Transverse colon (tissue), 4 donors: ENCODE measurements at places on chromosomes 16 and 17. TPM values are rescaled to one million over a fixed set of nuclear protein-coding genes. Genes with fewer than 3 reads are reported as not detected.
A peak's percentile ranks its signal among the peaks of the same experiment; 100 is the strongest.

The RDM1 gene
- 39.2 TPM for total RNA-seq

The OR2C1 gene
- not detected for total RNA-seq

DNA sequence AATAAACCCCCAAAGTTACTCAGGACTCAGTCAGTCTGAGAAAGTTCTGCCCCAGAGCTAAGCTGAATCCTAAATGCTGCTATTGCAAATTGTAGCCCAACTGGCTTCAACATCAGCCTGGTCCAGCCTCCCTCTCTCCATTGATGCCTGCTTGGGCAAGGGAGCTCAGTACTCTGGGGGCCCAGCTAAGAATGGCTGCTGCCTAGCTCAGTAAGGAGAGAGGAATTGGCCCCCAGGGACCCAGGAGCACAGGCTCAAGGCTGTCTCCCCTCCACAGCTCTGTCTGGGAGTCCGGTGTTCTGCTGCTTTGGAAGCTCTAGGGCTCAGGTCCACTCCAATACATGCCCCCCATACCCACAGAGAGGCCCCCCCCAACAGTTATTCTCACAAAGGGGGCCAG lies 1.6 kb downstream of the UNC119 start:
- no peaks in the 10 kb centered on the region for H3K36me3 ChIP-seq
- no peak for DNase-seq
- H3K27me3 ChIP-seq, result no peaks in the 10 kb centered on the region
- peaks cover 6% of the 10 kb centered on the region for H3K4me1 ChIP-seq

GRCh38 chr16:50121278-50121677 lies 31.8 kb upstream of the TENT4B start:
- no peaks in the 10 kb centered on the region for H3K27me3 ChIP-seq
- no peaks in the 10 kb centered on the region for H3K36me3 ChIP-seq
- H3K4me3 ChIP-seq, result no peak overlapping the region
- H3K4me1 ChIP-seq, result no peaks in the 10 kb centered on the region
- DNase-seq, result no peak
- no peak overlapping the region for H3K27ac ChIP-seq

GRCh38 chr16:82609140-82609539 lies 17.6 kb upstream of the CDH13 start:
- no peak for DNase-seq
- H3K4me1 ChIP-seq, result no peaks in the 10 kb centered on the region
- no peaks in the 10 kb centered on the region for H3K27me3 ChIP-seq
- H3K27ac ChIP-seq, result no peak overlapping the region

DNA sequence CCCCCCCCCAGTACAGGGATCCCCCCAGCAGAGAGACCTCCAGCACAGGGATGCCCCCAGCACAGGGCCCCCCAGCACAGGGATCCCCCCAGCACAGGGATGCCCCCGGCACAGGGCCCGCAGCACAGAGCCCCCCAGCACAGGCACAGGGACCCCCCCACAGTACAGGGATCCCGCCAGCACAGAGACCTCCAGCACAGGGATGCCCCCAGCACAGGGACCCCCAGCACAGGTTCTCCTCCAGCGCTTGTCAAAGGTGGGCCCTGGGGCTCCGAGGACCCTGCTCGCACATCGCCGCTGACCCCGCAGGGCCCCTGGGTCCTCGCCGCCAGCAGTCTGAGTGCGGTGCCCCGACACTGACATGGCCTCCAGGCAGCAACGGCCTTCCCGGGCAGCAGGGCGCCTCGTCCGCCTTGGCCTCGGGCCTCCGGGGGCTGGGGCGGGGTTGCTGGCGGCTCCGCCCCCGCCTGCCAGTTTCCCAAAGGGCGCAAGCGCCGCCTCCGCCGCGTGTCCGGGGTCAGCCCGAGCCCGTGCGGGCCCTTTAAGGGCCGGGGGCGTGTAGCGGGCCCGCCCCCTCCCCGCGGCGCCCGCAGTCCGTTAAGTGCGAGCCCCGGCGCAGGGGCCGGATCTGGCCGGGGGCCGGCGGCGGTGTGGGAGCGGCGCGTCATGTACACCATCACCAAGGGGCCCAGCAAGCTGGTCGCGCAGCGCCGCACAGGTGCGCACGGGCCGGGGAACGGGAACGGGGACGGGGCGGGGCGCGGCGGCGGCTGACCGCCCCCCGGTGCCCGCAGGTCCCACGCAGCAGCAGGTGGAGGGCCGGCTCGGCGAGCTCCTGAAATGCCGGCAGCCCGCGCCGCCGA lies at the start of gene MCRIP2:
TSS of gene MCRIP2 (plus strand) at position 503 of the 863 bp plus-strand sequence. CDS start at position 667, 164 bp downstream.
- peaks cover 50% of the 10 kb centered on the region for H3K4me1 ChIP-seq
- H3K4me3 ChIP-seq, result peak within 1 kb of the TSS; percentile 90
- peak; percentile 93 for DNase-seq
- H3K36me3 ChIP-seq, result no peaks in the 10 kb centered on the region
- H3K27me3 ChIP-seq, result no peaks in the 10 kb centered on the region
- H3K27ac ChIP-seq, result peak within 1 kb of the TSS; percentile 93

- H3K27ac ChIP-seq, result no peak overlapping the region
- H3K36me3 ChIP-seq, result no peaks in the 10 kb centered on the region
- H3K4me1 ChIP-seq, result peaks cover 9% of the 10 kb centered on the region
- peak; percentile 21 for DNase-seq
Observed at GRCh38 chr17:73798111-73798748, 154.0 kb upstream of the SDK2 start.

DNA sequence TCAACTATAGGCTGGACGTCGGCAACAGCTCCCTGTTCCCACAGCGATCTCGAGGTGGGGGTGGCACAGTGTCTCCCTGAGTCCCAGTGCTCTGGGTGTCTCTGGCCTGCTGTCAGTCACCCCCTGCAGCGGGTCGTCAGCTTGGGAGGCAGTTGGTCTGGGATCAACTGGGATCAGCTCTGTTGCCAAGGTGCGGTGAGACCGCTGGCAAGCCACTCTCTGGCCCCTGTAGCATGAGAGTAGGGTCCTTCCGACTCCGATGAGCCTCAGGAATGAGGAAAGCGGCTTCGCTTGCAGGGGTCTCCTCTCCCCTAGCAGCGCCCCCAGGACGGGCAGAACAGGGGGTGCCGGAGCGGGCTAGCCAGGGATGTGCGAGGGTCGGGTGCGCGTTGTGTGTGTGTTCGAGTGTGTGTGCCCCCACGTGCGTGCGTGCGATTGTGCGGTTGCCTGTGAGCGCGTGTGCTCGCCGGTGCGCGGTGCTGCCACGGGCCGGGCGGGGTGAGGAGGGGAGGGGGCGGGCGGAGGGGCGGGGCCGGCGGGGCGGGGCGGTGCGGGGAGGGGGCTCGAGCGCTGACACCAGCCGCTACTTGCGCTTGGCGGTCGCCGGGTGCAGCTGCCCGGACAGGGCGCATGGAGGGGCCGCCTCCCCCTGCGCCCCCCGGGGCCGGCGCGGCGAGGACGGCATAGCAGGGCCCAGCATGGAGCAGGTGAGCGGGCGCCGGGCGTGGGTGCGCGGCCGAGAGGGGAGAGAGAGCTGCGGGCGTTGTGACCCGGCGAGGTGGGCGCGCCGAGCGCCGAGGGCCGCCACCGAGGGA lies 9.4 kb upstream of the ARHGAP23 start:
- peaks cover 37% of the 10 kb centered on the region for H3K4me1 ChIP-seq
- H3K27me3 ChIP-seq, result peaks cover 69% of the 10 kb centered on the region
- peak overlapping the region; percentile 9 for H3K4me3 ChIP-seq

GRCh38 chr16:78576941-78577340 lies 477.5 kb downstream of the WWOX start:
- H3K36me3 ChIP-seq, result no peaks in the 10 kb centered on the region
- DNase-seq, result no peak
- H3K4me1 ChIP-seq, result no peaks in the 10 kb centered on the region
- H3K4me3 ChIP-seq, result no peak overlapping the region

GRCh38 chr17:11986179-11986941 lies 10.9 kb downstream of the ZNF18 start:
- no peak overlapping the region for H3K27ac ChIP-seq
- H3K36me3 ChIP-seq, result peaks cover 5% of the 10 kb centered on the region
- H3K4me1 ChIP-seq, result no peaks in the 10 kb centered on the region
- no peak overlapping the region for H3K4me3 ChIP-seq
- no peaks in the 10 kb centered on the region for H3K27me3 ChIP-seq
- no peak for DNase-seq

- DNase-seq, result no peak
- no peak overlapping the region for H3K27ac ChIP-seq
- no peaks in the 10 kb centered on the region for H3K27me3 ChIP-seq
Observed at GRCh38 chr16:10831894-10832886, 13.6 kb upstream of the TVP23A start.
